ENCODE measurements at places on chromosomes 1 and 21.

- H3K4me1 ChIP-seq, result no peaks in the 10 kb centered on the region
- peaks cover 21% of the 10 kb centered on the region for H3K27me3 ChIP-seq
- no peak overlapping the region for H3K4me3 ChIP-seq
Measured at GRCh38 chr1:28845786-28846543, 34.0 kb downstream of the OPRD1 start.

GRCh38 chr1:59180735-59181134 lies 116.2 kb upstream of the FGGY start:
- no peak overlapping the region for H3K27ac ChIP-seq
- no peaks in the 10 kb centered on the region for H3K4me1 ChIP-seq
- no peak for DNase-seq
- H3K4me3 ChIP-seq, result no peak overlapping the region
- no peaks in the 10 kb centered on the region for H3K27me3 ChIP-seq
- no peaks in the 10 kb centered on the region for H3K36me3 ChIP-seq

DNA sequence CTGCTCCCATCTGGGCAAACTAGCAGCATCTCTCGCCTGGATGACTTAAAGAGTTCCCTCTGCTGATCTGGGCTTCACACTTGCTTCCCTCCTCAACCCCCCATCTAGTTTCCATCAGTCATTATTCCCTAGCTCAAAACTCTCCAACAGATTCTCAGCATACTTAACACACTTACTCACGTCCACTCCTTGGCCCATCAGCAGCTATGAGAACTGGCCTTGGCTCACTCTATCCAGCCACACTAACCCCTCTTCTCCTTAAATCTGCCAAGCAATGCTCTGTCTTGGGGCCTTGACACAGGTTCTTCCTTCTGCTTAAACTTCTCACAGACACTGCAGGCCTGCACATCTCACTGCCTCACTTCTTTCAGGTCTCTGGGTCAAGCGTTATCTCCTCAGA lies 41.6 kb downstream of the GNG12 start:
- H3K36me3 ChIP-seq, result no peaks in the 10 kb centered on the region
- no peak overlapping the region for H3K4me3 ChIP-seq
- H3K27ac ChIP-seq, result no peak overlapping the region
- H3K4me1 ChIP-seq, result no peaks in the 10 kb centered on the region

DNA sequence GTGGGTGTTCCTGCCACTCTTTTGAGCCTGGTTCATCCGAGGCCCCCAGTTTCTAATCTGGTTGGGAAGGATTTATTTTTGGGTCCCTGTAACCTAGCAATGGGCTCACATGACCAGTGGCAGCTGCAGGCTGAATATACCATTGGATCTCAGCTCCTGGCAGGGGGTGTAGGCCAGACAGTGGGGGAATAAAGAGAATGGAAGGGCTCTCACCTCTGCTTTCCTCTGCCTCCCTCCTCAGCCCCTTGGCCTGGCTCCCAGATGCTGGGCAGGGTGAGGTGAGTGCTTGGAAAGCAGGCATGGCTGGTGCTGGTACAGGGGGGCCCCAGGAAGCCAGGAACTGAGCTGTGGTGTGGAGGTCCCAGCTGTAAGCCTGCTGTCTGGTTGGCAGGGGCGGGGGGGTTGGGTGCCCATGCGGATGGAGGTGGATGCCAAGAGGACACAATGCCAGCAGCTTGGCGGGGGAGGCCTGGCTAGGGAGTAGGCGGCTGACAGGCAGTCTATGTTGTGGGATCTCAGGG lies 3.6 kb upstream of the GPR61 start:
- no peak for DNase-seq
- H3K4me1 ChIP-seq, result peaks cover 12% of the 10 kb centered on the region
